T-helper 1 cell (primary cell): ENCODE measurements at places on chromosomes 5 and 9.

- DNase-seq = no peak
Observed at GRCh38 chr9:105901514-105902109, 207.3 kb downstream of the TMEM38B start.

- no peak for DNase-seq
Observed at GRCh38 chr5:61659221-61659696, 327.2 kb downstream of the ZSWIM6 start.

- DNase-seq = no peak
Observed at GRCh38 chr5:135348918-135349317, 50.1 kb downstream of the MACROH2A1 start.

DNA sequence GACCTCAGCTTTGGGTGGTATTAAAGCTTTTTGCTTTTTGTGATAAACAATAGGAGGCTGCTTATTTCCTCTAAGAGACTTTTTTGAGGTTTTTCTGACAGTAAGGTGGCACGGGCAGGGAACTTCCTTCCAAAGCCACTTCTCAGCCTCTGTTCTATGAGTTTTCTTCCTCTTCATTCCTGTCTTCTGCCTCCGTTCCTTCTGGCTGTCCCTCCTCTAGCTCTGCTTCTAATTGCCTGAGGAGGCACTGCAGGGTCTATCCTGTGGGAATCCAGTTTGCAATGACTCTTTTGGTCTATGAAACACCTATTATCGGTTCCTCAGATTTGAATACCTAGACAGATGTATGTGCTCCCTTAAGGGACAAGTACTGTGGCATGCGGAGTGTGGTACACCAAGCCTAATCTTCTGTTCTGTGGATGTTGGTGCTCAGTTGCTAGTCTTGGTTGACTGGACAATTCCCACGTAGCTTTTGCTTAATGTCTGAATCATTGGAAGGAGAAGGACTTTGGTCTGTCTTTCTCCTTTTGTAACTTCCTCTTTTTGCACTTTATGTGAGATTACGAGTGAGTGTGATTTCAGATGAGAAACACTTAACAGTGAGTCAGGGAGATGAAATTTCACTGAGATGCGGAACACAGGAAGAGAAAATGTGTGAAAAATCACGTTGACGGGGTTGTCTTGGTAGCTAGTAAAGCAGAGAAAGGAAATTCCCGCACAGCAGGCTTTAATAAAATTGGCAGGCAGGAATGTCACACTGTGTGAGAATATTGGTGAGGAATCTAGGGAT is 305.2 kb downstream of the EFNA5 start:
- DNase-seq = no peak

- no peak for DNase-seq
Observed at GRCh38 chr9:2173170-2173569, 158.0 kb downstream of the SMARCA2 start.
